ENCODE measurements at places on chromosomes 16 and 17.
A peak's percentile ranks its signal among the peaks of the same experiment; 100 is the strongest.

DNA sequence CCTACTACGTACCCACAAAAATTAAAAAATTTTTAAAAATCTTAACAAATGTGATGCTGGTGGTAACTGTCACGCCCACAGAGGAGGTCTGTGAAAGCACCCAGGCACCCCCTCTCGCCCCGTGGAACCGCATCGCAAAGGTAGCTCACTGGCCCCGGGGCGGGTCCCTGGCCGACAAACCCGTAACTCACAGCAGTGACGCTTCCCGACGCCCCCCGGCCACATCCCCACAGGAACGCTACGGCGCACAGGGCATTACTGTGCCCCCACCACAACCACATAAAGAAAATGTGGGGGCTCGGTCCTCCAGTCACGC, 366 bp downstream of the ANKS3 start:
- no peak for DNase-seq

DNA sequence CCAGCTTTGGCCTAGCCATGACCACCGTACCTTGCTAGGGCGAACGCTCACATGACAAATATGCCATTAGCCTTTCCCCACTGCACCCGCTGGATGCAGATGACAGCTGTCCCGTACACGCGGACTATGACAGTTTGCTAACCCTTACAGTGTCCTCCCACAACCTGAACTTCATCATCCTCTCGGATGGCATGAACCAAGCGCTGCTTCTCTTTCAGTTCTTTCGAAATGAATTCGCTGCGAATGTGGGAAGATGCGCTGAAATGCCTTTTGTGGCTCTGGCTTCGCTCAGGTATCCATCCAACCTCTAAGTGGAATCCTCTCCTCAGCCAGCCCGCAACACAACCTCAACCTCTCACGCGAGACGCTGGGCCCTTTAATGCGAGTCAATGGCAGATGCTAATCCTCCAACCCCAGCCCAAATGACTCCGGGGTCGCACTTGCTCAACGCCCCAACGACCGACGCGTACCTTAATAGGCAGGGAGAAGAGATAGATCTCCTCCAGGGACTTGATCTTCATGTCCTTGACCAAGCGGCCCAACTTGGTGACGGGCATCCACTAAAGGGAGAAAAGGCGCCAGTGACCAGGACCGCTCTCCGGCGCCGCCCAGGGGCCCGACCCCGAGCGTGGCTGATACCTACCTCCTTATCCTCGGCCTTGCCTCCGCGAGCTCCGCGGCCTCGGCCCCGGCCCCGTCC, 670 bp downstream of the RPS2 start:
- DNase-seq: no peak

DNA sequence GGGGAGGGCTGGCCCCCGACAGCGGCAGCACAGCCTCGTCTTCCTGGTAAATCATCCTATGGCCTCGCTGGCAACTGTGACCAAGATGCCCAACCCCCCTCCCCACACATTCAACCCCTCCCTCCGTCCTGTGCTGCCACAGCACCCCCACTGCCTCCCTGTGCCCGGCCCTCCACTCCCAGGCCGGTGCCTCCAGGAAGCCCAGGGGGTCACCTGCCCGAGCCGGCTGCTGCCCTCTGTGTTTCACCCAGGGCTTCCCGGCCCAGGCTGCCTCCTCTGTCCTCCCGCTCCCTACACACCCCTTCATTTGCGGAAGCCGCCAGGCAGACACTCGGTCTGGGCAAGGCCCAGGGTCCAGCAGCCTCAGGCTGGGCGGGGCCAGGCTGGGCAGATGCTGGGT, 188.6 kb downstream of the RBFOX3 start:
- DNase-seq: no peak

GRCh38 chr17:52106638-52107261, 51.8 kb downstream of the CA10 start:
- peak; percentile 61 for DNase-seq

DNA sequence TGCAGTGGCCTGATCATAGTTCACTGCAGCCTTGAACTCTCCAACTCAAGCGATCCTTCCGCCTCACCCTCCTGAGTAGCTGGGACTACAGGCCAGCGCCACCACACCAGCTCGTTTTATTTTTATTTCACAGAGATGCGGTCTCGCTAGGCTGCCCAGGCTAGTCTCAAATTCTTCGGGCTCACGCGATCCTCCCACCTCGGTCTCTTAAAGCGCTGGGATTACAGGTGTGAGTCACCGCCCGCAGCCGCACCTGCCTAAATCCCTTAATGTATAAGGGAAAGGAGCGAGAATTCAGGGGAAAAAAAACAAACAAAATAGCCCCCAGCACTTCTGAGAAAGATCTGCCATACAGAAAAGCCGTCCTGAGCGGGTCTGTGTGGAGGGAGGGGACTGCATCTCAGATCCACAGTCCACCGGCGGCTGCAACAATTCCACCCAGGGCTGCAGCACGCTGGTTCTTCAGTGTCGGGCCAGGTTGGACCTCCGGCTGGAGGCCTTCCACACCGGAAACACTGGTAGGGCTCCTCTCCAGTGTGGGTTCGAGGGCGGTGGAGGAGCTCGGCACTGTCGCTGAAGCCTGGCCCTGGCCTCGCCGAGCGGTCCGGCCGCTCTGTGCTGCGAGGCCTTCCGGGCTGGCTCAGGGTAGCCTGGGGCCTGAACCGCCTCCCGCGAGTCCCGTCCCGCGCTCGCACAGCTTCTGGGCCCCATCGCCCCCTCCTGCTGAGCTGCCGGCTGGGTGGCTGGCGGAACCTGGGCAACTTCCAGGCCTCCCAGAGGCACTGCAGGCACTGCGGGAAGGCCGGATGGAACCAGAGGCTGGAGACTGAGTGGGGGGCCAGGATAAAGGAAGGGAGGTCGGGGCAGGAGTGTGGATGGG, 7.0 kb downstream of the ZNF843 start:
- no peak for DNase-seq

- no peak for DNase-seq
Observed at GRCh38 chr16:73735018-73735417, 561.6 kb upstream of the PSMD7 start.

DNA sequence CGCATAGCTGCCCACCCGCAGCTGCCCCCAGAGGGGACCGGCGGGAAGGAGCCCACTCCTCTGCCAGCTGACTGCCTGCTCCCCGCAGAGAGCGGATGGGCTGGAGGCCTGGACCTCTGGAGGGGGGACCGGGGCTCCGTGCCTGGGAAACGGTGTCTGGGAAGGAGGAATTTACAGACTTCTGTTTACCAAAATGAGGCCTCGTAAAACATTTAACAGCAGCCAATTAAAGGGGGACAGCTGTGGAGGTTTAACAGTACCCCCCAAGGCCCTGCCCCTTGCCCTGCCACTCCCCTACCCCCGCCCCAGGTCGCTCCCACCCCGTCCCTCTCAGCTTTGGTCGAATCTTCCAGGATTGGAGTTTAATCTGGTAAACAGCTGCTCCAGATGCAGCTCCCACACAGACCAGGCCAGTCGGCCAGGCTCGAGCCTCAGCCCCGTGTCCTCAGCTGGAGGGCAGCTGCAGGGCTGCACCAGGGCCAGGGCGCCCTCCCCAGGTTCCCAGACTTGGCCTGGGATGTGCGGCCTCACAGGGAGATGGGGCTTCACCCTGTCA, 41.1 kb downstream of the BAHCC1 start:
- no peak for DNase-seq

GRCh38 chr17:58117382-58117781, 30.8 kb upstream of the OR4D1 start:
- no peak for DNase-seq

GRCh38 chr17:77354420-77354669, 213.6 kb downstream of the SEC14L1 start:
- no peak for DNase-seq

- peak; percentile 3 for DNase-seq
Observed at GRCh38 chr16:47858333-47858982, 297.3 kb downstream of the ABCC12 start.
